ENCODE measurements at places on chromosomes 6 and 20.
A peak's percentile ranks its signal among the peaks of the same experiment; 100 is the strongest.

DNA sequence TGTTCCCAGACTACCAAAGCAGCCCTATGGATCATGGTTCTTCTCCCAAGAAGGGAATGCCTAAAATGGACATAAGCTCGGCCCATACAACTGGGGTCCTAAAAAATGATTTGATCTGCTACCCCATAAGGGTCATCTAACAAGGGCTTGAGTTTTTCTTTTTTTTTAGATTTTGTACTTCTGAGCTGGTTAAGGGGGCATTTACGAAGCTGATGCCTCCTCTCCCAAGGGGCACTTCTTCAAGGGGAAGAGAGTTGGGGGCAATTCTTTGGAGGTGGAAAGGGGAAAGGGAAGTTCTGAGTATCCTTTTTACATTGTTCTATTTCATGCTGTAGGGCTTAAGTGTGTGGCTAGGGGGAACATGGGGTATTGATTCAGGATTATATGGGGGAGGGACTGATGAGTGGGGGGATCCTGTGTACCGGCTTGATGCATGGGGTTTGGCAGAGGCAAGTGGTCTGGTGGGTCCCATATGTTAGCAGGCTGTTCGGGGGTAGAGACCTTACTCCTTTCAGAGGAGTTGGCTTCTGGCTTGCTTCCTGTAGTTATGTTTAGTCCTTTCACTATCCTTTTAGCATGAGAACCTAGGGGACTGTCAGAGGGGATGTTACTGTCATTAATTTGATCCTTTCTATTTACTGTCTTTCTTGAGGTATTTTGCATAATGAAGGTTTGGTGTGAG, 8.1 kb upstream of the ZNFX1 start:
- no peak for DNase-seq

DNA sequence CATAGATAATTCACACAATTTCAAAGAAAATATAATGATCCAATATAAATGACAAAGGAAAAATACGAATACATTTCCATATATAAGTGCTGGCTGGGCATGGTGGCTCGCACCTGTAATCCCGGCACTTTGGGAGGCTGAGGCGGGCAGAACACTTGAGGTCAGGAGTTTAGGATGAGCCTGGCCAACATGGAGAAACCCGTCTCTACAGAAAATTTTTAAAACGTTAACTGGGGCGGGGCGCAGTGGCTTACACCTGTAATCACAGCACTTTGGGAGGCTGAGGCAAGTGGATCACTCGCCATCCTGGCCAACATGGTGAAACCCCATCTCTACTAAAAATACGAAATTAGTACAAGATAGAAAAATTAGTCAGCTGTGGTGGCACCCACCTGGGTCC, 14.9 kb upstream of the MAPK13 start:
- DNase-seq = no peak

DNA sequence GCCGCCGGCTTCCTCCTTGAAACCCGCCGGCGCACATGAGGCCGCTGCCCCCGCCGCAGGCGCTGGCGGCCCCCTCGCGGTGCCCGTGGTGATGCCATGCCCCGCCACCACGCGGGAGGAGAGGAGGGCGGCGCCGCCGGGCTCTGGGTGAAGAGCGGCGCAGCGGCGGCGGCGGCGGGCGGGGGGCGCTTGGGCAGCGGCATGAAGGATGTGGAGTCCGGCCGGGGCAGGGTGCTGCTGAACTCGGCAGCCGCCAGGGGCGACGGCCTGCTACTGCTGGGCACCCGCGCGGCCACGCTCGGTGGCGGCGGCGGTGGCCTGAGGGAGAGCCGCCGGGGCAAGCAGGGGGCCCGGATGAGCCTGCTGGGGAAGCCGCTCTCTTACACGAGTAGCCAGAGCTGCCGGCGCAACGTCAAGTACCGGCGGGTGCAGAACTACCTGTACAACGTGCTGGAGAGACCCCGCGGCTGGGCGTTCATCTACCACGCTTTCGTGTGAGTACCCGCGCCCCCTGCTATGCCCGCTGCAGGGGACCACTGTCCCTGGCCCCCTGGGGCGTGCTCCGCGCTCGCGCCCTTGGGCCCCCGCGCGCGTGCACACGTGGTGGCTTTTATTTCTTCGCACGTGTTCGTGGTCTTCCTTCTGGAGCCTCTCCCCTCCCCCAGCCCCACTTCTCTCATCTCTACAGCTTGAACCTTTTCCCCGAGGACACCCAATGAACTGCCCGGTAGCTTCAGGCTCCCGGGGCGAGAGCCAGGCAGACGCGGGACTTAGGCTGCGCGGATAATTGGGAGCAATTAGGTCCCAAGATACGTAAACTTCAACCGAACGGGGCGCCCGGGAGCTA, 453 bp downstream of the KCNQ5 start:
- DNase-seq = peak; percentile 66

DNA sequence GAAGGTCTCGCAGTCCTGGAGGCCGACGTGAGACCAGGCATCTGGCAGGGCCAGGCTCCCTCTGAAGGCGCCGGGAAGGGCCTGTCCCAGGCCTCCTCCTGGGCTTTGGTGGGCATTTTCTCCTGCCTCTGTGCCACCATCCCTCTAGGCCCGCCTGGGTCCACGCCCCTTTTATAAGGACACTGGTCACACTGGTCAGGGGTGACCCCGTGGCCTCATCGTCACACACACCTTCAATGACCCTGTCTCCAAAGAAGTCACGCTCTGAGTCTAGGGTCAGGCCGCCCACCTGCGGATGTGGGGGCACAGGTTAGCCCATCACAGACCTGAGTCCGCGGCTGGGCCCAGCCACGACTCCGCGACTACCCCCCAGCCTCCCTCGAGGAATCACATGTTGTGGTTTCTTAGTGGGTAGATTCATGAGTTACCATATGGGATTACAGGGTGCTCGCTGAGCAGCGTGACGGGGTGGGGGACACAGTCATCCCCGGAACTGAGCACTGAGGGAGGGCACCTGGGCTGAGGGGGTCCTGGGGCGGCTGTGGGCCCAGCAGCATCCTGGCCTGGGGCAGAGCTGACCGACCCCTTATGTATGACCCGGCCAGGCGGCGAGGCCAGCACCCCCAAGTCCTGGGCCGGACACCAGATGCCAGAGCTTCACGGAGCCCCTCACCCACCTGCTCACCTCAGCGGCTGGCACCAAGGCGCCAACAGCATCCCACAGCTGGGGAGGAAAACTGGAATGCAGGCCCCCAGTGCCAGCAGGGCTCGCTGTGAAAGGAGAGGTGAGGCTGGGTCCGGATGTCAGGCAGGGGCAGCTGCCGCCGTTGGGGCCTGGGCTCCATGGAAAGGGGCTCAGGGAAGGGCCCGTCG, 115.9 kb downstream of the DLL1 start:
- DNase-seq = no peak

- no peak for DNase-seq
Observed at GRCh38 chr6:35610830-35611229, 77.9 kb downstream of the FKBP5 start.

DNA sequence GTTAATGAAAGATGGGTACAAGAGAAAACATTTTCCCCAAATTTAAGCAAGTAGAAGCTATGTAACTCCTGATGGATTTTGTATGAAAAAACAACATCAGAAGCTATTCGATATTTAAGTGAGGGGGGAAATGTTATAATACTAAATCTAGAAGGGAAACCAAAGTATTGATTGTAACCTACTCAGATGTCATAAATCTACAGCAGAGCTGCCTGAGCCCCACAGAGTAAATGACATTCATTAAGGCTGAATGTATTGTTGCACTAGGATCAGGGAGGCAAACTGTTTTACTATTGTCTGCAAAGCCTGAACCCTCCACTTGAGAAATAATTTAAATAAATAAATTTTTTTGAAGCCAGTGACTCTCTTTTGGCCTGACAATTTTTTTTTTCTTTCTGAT, 19.3 kb downstream of the ANKRD6 start:
- no peak for DNase-seq

DNA sequence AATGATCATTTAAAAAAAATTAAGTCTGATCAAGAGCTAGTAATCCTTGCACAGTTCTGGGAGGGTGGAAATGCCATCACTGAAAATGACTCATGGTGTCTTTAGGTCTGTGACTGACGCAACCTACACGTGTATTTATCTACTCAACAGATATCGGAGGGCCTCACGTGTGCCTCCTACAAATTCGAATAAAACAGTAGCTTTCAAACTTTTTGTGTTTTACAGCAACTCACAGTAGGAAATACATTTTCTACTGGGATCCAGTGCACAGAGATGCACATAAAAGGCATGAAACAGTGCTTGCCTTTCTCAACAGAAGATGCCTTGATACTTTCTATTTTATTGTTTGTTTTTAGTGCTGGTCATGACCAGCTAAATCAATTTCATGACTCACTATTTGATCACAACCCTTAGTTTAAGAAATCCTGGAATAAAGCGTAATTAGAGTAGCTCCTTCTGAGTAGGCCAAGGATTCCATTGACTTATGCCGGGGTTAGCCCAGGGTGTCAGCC, 210.0 kb upstream of the SNX9 start:
- no peak for DNase-seq

DNA sequence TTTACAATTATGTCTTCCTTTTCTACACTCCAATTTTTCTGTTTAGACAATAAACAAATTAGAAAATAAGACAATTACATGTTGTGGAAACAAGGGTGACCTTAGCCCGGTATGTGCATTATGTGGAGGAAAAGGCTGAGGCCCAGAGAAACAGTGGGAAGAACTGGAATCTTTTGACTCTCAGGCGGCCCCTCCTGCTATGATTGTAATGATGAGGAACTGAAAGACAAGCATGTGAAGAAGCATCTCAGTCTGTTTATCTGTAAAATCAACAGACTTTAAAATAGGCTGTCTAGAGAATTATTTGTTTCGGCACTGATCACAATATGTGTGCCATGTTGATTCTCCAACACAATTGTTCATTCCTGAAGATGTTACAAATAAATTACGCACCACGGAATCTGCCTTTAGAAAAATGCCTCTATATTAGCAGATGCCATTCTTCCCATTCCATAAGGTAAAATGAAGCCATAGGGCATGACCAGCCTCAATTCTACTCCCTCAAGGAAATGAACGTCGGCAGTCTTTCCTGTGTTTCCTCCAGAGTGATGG, 1201.6 kb upstream of the CITED2 start:
- DNase-seq = no peak

DNA sequence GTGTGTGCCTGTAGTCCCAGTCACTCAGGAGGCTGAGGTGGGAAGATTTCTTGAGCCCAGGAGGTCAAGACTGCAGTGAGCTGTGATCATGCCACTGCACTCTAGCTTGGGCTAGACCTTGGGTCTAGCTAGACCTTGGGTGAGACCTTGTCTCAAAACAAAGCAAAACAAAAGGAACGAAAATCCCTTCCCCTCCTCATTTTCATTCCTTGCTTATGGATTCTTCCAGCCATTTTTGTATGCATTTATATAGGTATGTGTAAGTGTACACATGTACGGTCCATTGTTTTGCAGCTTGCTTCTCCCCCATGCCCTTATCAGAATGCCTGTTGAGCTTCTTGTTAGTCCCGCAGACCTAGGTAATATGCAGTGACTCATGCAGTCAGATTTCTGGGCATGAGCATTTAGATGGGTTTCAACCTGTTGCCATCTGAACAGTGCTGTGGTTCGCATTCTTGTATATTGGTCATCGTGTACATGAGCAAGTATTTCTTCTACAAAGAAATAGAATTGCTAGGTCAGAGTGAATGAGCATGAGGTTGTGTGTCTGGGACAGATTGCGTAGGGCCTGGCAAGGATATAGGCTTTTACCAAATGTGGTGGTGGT, 73.2 kb downstream of the ATRN start:
- DNase-seq = no peak

DNA sequence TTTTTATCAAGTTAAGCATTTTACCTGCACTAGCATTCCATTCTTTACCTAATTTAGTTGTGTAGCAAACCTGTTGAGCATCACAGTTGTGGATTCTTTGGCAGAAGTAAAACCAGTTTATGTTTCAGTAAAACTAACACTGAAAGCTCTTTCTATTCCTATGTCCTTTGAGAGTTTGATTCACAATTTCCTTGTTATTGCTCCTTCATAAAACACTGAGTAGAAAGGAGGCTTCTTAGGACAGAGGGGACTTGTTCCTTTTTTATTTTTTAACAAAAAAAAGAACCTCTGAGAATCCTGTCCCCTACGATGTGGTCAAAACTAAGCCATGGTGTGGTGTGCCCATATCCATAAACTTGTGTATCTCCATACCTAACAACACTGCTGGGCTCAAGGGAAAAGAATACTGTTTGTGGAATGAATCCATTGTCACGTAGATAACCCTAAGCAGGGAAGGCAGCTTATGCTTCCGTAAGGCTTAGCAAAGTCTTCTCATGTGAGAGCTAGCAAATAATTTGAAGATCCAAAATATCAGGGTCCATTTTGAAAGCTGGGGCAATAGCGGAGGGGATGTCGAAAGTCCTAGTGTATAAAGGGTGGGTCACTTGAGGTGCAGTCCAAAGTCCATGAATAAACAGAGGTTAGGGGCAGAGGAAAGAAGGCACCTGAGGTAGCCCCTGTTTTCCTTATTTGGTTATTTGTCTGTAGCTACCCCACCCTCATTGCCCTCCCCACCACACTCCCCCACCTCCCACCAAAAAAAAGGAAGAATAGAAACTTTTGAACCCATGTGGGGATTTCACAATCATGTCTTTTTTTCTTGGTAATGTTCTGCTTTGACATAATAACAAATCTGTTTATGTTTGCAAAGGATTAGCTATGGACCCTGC, 71.0 kb downstream of the PLAGL1 start:
- no peak for DNase-seq

DNA sequence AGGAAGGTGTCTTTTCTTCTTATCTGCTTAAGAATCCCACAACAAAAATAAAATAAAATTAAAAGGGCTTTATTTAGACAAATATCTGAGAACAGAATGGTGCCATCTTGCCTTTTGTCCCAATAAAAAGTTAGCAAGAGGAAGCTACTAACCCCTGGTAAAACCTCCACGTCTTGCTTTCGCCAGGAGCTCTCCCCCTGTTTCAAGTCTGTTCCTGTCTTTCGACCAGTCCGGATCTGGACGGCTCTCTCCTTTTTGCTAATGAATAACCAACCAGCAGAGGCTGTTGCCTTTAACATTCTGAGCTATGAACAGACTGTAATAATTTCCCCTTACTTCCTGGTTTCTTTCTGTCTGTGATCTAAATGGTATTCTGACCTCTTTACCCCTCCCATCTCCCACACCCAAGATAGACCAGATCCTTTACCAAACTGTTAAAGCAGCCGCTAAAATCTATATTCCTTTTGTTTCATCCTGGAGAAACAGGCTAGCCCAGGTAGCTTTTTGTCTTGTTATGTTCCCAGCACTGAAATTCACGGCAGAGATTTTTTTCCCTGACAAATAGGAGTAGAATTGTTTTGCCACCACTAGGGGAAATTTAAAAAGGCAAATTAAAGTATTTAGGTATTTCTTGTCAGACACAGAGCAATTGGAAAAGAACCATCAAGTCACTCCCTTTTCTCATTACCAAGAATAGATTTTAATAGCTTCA, at the start of gene FRK:
FRK (minus strand) TSS at position 320 of the 712 bp plus-strand sequence. CDS start 580 bp downstream, outside the sequence.
- DNase-seq = no peak

DNA sequence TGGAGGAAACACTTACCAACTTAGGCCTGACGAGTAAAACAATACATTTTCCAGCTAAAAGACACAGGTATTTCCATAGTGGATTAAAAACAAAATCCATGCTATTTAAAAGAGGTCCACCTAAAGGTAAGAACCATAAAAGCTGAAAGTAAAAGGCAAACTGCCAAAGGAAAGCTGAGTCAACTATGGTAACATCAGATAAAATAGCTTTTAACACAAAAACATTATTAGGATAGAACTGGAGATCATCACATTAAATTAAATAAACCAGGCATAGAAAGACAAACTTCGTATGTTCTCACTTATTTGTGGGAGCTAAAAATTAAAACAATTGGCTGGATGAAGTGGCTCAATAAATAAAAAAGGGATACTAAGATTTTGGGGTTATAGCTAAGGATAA, 166.8 kb upstream of the SLC22A16 start:
- no peak for DNase-seq

GRCh38 chr20:51366155-51366886, 176.2 kb downstream of the NFATC2 start:
- DNase-seq = no peak
